Esophagus squamous epithelium (tissue), 5 donors: ENCODE measurements at places on chromosomes 6 and 20.

DNA sequence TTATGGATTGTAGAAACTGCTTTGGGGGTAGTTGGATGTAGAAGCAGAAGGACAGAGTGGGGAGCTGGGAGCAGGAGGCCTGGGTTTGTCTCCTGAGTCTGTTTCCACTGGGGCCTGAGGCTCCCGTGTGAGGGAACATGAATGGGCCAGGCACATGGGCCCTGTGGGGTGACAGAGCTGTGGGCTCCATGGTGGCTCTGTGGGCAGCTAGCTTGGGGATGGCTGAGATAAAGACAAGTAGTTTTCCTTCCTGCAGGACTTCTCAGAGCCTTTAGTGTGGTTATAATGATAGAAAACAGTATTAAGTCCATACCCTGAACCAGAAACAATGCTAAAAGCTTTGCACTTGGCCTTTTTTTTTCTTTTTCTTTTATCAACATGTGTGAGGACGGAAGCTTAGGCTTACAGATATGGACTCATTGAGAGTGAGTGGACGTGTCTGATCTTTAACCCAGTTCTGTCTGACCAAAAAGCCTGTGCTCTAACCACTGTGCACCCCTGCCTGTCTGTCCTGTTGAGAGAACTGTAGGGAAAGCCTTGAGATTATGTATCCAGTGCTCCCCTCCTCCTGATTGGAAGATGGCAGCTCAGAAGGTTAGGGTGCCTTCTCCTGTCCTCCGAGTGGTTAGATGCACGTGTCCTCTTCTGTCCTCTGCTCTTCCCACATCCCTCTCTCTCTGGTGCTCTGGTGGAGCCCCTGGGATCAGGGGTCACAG is 98.3 kb downstream of the CDH26 start:
- DNase-seq: no peak

DNA sequence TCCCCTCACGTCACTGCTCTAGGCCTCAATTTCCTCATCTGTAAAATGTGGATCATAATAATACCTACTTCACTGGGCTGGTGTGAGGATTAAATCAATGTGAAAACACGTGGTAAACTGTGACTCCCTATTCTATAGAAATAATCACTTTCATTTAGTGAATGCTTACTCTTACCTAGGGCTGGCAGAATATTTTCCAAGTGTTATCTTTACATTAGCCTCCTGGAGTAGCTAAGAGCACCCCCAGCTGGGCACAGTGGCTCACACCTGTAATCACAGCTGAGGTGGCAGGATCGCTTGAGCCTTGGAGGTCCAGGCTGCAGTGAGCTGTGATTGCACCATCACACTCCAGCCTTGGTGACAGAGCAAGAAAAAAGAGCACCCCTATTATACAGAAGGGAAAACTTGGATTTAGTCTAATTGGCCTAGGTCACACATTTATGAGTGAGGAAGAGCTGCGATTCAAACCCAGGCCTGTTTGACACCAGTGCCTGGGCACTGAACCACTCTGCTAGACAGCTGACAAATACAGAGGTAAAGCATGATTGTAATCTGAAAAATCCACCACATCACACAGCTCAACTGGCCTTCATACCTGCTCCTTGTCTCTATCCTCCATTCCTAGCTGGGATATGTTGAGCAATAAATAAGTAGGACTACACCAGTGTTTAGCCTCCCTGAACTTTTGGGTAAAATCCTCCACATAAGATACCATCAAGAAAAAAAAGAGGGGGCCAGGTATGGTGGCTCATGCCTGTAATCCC is 1.4 kb upstream of the SNTA1 start:
- no peak for DNase-seq

GRCh38 chr6:36743032-36743431 is 45.4 kb downstream of the RAB44 start:
- DNase-seq: no peak

DNA sequence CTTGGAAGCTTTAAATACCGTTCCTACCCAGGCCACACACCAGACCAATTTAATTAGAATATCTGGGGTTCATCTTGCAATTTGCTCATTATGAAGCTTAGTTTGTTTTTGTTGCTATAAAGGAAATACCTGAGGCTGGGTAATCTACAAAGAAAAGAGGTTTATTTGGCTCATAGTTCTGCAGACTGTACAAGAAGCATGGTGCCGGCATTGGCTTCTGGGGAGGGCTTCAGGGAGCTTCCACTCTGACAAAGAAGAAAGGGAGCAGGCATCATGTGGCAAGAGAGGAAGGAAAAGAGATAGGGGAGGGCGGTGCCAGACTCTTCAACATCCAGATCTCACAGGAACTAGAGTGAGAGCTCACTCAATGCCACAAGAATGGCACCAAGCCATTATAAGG is 73.6 kb downstream of the RNF182 start:
- DNase-seq: no peak

DNA sequence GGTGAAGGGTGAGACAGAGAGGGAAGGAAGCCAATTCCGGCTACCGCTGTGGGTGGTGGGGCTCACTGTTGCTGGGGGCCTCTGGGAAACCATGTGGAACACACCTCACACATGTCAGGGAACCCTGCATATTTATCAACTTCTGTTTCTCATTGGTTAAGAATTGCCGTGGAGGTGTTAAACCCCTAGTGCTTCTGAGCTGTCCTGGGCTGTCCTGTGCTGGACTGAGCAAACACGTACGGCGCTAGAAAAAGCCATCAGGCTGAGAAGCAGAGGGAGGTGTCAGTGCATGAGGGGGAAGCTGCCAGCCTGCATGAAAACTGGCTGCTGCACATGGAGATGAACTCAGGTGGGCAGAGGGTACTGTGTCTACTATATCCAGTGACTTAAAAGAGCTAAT is 103.9 kb upstream of the JAG1 start:
- no peak for DNase-seq

DNA sequence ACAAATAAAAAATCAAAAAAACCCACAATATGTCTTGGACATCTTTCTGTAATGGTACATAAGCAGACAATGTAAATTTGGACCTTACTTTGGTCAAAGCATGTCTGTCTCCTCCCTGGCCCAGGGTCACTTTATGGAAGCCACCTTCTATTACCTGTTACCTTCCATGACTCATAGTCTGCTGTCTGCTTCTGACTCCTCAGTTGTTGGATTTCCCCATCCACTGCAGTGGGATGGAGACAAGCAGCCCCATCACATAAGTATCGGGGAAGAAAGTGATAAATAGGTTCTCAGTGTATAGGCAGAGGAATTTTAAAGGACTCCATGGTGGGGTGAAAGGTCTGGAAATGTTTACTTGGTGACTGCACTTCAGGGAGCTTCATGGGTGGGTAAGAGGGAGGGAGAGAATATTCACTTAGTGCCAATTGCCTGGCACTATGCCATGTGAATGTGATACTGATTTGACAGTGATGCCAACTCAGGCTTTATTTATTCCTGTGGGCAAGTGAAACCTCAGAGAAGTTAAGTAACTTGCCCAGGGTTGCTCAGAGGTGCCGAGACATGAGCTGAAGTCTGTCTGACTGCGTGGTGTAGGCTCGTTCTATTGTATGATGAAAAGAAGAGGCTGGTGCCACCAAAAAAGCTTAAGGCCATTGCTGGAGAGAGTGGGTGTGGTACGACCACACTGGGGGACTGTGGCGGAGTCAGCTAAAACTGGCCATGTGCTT is 175.6 kb upstream of the RNF24 start:
- DNase-seq: no peak

GRCh38 chr6:47145212-47145611 is 103.1 kb upstream of the ADGRF1 start:
- DNase-seq: no peak

DNA sequence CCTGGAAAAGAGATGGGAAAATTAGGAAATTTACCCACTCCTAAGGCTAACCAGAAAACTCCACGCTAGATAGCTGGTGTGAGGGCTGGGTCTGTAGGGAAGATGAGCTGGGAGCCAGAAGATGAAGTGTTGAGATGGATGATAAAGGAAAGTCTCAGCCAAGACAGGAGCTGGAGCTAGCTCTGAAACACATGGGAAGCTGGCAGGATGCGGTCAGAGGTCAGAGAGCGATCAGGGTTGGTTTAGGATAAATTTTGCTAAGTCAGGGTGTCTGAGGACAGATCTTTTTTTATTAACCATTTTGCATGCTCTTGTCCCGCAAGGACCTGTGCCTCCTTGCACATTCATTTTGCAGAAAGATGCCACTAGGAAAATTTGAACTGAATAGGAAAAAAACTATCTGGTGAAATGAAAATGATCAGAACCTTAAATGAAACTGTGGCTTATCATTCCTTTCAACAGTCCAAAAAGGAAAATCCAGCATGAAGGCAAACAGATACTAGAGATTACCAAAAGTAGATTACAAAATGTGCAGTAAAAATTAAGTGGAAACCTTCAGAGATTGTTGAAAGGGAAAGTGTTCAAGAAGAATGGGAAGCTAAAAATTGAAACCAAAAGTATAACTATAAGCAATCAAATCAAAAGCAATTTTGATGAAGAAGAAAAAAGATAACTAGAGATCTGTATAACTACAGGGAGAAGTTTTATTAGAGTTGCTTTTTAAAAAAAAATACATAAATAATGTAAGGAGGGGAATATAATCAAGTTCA is 10.7 kb upstream of the EDN1 start:
- no peak for DNase-seq

DNA sequence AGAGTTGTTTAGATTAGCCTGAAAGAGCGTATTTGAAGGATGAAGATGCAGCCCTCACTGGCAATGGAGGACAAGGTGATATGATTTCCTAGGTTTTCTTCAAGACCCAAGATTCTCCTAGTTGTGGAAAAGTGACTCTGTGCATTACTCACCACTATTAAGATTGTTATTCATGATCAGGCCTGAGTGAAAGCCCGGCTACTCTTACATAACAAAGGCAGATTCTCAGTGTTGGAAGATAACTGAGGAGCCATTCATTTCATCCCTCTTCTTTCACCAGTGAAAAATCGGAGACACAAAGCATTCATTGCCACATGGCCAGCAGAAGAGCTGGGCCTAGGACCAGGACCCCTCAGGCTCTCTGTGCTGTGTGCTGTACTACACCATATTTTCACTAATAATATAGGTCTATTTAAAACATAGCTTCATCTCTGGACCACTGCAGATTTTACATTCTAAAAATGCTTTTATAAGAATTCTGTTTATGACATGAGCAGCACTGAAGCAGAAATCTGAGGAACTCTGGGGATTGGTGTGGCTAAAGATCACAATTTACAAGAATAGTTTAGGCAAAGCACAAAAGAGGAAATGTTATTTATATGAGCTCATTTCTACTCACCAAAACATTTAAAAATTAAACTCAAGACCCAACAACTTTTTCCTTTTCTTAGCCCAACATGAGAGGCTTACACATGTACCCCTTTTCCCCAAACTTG is 181.9 kb upstream of the CCN2 start:
- DNase-seq: no peak

- DNase-seq: no peak
These were observed 106.7 kb downstream of the TMEM242 start for GRCh38 chr6:157216570-157216969.

GRCh38 chr6:166242888-166243287 is 65.3 kb downstream of the PRR18 start:
- DNase-seq: no peak

DNA sequence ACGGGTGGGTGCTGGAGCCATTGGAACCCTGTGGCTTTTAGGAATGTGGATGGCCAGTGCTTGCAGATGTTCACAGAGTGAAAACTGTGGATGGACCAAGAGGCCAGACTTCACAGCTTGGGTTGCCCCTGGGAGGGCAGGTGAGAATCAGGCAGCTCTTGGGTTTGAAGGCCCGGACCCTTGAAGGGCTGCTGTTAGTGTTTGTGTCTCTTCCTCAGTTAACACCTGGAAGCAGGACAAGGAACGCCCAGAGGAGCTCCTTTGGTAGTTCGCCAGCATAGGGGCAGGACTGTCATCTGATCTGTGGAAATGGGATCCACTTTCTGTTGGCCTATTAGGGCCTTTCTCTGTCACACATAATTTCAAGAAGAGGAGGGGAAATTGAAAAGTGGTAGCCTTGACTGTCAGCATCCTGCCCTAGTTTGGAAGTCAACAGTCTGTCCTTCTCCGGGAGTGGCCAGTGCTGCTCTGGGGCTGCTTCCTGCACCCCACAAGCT is 43.6 kb downstream of the RIOK1 start:
- DNase-seq: no peak

- no peak for DNase-seq
These were observed 35.0 kb downstream of the SHPRH start for GRCh38 chr6:145929037-145929633.

GRCh38 chr6:157953580-157954091 is 28.0 kb upstream of the SYNJ2 start:
- DNase-seq: no peak

GRCh38 chr6:170487707-170488329 is 65.3 kb downstream of the PSMB1 start:
- no peak for DNase-seq

GRCh38 chr20:45919542-45920399 is 7.8 kb upstream of the PLTP start:
- no peak for DNase-seq

DNA sequence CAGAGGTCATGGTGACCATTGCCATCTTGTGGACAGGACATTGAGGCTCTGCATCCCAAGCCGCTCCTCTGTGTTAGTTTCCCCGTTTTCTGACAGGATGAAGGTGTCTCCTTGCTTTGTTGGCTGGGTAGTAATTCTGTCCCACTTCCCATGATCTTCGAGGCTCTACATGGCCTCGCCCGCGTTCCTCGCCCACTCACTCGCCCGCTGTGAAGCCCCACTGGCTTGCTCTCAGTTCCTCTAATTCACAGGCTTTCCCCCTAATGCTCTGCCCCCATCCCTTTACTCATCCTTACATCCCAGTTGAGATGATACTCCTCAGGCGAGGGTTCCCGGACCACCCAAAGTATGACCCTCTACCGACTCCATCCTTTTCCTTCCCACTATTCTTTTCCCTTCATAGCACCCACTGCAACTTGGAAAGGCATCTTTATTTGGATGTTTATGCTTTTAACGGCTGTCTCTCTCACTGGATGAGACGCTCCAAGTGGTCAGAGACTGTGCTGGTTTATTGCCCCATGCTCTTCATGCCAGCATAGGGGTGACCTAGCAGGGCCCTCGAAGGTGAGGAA is 511 bp upstream of the SLC35B2 start:
- DNase-seq: no peak

DNA sequence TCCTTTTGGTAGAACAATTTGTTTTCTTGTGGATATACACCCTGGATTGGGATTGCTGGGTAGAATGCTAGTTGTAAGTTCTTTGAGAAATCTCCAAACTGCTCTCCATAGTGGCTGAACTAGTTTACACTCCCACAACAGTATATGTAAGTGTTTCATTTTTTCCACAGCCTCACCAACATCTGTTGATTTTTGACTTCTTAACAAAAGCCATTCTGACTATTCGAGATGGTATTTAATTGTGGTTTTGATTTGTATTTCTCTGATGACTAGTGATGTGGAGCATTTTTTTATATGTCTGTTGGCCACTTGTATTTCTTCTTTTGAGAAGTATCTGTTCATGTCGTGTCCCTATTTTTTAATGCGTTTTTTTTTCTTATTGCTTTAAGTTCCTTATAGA is 444.1 kb downstream of the CBLN4 start:
- DNase-seq: no peak

GRCh38 chr6:56101141-56101553 is 146.2 kb downstream of the COL21A1 start:
- DNase-seq: no peak

GRCh38 chr20:1830240-1830639 is 65.0 kb upstream of the SIRPA start:
- no peak for DNase-seq
